ENCODE measurements at places on chromosomes 16 and 17.

DNA sequence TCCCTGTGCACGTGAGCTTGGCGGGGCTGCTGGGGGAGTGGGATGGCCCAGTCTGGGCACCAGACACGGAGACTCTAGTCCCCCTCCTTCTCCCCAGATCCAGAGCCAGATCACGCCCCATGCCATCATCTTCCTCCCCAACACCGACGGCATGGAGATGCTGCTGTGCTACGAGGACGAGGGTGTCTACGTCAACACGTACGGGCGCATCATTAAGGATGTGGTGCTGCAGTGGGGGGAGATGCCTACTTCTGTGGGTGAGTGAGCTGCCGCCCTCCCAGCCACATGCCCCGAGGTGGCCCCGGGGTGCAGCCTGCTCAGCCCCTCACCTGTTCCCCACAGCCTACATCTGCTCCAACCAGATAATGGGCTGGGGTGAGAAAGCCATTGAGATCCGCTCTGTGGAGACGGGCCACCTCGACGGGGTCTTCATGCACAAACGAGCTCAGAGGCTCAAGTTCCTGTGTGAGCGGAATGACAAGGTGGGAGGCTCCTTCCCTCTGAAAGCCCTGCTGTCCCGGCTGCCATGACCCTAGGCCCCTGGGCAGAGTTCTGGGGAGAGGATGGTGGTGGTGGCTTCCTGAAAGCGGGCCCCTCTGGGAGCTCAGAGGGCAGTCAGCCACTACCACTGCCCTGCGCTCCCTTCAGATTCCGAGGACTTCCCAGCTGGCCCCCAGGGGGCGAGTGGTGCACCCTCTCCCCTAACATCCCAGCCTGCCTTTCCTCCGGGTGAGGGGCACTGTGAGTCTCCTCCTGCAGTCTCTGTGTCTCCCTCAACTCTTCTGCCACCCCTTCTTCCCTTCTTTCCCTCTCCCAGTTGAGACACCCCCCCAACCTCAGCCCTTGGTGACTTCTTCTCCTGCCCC lies 2.8 kb upstream of the C17orf107 start:
- DNase-seq: no peak

DNA sequence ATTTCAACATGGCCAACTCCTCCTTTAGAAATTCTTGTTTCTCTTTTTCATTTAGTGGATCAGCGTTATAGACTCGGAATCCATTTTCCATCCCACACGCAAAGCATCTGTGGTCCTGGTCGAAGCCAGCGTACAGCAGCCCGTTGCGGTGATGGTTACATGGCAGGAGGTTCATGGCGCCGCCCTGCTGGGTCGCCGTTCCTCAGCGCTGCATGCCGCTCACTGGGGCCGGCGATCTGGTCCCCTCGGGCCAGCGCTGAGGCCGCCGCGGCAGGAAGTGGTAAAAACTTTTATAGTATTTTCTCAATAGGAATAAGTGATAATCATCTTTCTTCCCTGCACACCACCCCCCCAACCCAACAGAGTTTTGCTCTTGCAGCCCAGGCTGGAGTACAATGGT lies 29.9 kb upstream of the RHOT1 start:
- DNase-seq: no peak

GRCh38 chr16:88744577-88745521 lies 38.5 kb downstream of the CTU2 start:
- no peak for DNase-seq

DNA sequence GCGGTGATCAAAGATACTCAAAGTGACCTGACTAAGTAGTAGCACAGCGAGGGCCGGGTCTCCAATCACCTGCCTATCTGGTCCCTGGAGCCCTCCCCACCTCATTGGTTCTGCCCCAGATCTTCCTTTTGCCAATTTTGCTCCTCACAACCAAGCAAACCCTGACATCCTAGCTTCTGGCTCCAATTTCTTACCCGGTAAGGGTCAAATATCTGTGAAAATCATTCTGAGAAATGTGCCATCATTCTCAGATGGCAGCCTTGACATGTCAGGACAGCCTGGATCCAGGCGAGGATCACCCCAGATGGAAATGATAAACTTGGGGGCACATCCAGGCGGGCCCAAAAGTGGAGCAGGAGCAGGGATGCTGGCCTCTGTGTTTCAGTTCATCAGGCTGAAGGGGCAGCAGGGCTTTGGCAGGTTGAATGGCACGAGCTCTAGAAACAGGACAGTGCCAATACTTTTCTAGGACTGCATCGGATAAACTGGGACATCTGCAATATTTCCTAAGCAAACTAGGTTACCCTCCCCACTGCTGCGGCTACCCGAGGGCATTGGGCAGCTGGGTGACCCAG lies 83.9 kb downstream of the SHISA6 start:
- no peak for DNase-seq

Measured in activated effector memory CD4-positive, alpha-beta T cell treated with anti-CD3 and anti-CD28 coated beads, Interleukin-2, amount 50 U/mL, for 16 hours (primary cell).